ENCODE measurements at places on chromosomes 2 and 18. TPM values are rescaled to one million over a fixed set of nuclear protein-coding genes. Genes with fewer than 3 reads are reported as not detected.

CRYGC gene
- not detected for total RNA-seq

LAMA3 gene
- total RNA-seq, result 12.6 TPM

TMEM247 gene
- total RNA-seq, result not detected

PRKAG3 gene
- total RNA-seq, result not detected

OTOS gene
- total RNA-seq, result not detected

LIPG gene
- total RNA-seq, result 3.4 TPM

ABCG5 gene
- not detected for total RNA-seq

RNF125 gene
- total RNA-seq, result 4.8 TPM

SIX3 gene
- not detected for total RNA-seq

CPO gene
- 0.19 TPM for total RNA-seq

CFAP221 gene
- total RNA-seq, result 0.16 TPM

XDH gene
- total RNA-seq, result not detected

APOB gene
- under 0.01 TPM for total RNA-seq

REG3G gene
- total RNA-seq, result not detected

SLC38A11 gene
- not detected for total RNA-seq

NEU4 gene
- not detected for total RNA-seq

SFT2D3 gene
- total RNA-seq, result 2.6 TPM

BOK gene
- total RNA-seq, result 34.8 TPM

IFIH1 gene
- 8.4 TPM for total RNA-seq

LYG2 gene
- total RNA-seq, result not detected

SNORC gene
- total RNA-seq, result 0.63 TPM

GAREM2 gene
- total RNA-seq, result under 0.01 TPM

MAP3K19 gene
- not detected for total RNA-seq

CFAP53 gene
- 0.31 TPM for total RNA-seq

SPDYA gene
- 1.3 TPM for total RNA-seq

VWA3B gene
- total RNA-seq, result not detected

NDC80 gene
- 21.4 TPM for total RNA-seq

ASB18 gene
- not detected for total RNA-seq

CAPN14 gene
- 0.13 TPM for total RNA-seq

PROKR1 gene
- not detected for total RNA-seq

INHBB gene
- 0.19 TPM for total RNA-seq

C1QL2 gene
- total RNA-seq, result not detected

KCNG2 gene
- total RNA-seq, result not detected

CCDC85A gene
- 20.9 TPM for total RNA-seq

TOGARAM2 gene
- total RNA-seq, result 0.13 TPM

ARHGAP25 gene
- total RNA-seq, result 11.7 TPM

HTR2B gene
- 0.32 TPM for total RNA-seq

UGT1A8 gene
- total RNA-seq, result not detected

ARHGAP28 gene
- 3.6 TPM for total RNA-seq

GPR35 gene
- total RNA-seq, result 0.50 TPM

ANKRD30B gene
- total RNA-seq, result not detected

ALMS1 gene
- 5.5 TPM for total RNA-seq

UGT1A5 gene
- total RNA-seq, result not detected

ELOA2 gene
- total RNA-seq, result not detected
